Activated B cell treated with CpG ODN at 0.5 μM for 24 hours (primary cell): ENCODE measurements at places on chromosomes 4 and X. TPM values are rescaled to one million over a fixed set of nuclear protein-coding genes. Genes with fewer than 3 reads are reported as not detected.

DNA sequence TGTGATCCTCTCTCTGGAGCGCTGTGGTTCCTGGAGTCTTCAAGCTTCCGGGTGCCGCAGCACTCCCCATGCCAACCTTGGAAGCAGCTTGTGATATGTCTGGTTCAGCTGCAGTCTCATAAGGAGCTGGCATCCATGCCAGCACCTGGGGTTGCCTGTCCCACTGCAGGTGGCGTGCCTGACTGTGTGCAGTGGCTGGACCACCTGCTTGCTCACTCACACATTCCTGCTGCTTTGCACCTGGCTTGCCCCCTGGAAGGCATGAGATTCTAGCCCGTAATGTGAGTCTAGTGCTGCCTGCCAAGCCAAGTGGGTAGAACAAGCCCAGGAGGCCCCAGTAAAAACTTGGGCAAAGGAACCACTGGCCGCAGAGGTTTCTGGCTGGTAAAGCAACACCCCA is 687.2 kb upstream of the AADAT start:
- no peak for DNase-seq

DNA sequence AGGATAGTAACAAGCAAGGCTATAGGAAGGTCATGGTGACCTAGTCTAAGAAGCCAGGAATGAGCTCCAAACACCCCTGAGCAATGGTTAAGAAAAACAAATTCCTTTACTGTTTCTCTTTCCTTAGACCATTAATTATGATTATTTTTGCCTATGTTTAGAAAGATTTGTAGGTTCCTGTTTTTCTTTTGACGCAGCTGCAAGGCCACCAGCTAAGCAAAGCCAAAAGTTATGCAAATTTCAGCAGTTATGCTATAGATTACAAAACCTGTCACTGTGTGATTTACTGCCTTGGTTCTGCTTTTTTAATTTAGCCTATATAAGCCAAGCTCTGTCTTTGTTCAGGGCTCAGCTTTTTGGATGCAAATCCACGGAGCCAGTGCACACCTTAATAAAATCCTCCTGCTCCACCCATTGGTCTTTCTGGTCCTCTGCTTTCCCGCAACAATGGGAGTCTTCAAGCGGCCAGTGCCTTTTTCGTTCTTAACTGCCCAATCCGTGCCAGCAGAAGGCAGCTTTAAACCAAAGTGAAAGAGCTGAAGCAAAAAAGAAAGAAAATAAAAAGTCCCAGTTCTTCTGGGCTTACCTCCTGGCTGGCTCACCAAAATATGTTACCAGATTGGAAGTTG is 1.4 kb upstream of the CEP135 start:
- peak; percentile 31 for DNase-seq

GRCh38 chrX:46561824-46562657 is 11.5 kb upstream of the CHST7 start:
- DNase-seq, result no peak

DNA sequence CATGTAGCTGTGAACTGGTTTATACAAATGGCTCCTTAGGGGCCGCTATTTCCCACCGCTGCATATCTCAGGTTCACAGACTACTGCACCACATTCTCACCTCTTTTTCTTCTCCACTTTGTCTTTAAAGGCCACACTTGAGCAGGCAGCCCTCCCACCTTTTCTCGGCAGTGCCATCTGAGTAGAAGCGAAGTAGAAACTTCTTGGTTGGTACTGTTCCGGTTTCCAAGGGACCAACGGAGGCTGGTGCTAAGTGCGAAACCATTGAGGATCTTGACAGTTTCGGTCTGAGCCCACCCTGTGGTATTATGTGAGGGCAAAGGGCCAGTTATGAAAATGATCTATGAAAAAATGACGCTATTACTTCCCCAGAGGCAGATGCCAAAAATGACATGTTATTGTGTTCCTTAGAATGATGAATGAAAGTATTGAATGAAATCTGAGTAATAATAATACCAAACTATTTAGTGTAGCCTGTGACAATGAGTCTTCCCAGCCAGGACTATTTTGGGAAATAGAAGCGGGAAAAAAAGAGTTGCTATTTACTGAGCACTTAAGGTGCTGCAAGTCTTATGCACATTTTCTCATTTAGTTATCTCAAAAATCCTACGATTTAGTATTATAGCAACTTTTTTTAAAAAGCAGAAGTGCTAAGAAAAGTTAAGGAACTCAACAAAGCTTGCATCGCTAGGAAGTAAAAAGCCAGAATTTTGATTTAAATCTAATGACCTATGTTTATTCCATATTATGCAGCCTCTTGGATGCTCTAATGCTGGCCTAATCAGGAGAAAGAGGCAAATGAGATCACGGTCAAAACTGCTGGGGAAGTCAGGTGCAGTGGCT is 29.6 kb upstream of the CHRNA9 start:
- peak; percentile 54 for DNase-seq

DNA sequence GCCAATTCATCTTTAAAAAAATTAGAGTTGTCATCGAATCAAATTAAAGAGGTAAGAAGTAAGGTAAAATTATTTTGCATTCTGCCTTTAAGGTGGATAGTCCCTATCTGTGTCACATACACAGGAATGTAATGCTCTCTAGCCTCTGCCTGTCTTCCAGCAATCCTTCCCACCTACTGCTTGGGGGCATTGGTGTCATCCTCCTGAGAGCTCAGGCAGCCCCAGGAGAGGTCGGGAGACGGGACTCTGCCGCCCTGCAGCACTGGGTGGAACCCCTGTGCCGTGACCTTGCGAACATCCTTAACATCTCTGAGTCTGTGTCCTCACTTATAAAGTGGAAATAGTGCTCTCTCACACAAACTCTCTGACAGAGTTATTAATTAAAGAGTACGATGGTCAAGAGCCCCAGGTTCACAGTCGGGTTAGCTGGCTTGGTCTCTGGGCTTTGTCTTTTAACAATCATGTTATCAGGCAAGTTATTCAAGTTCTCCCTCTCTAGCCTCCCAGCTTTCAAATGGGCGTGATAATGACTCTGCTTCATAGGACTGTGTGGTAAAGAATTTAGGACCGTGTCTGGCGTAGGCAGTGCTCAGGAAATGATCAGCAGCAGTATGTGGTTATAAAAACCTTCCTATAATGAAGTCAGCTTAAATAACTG is 10.2 kb downstream of the TLR3 start:
- DNase-seq, result no peak

Gene GUCY1A1
- 0.51 and 0.71 TPM in 2 replicates for total RNA-seq

DNA sequence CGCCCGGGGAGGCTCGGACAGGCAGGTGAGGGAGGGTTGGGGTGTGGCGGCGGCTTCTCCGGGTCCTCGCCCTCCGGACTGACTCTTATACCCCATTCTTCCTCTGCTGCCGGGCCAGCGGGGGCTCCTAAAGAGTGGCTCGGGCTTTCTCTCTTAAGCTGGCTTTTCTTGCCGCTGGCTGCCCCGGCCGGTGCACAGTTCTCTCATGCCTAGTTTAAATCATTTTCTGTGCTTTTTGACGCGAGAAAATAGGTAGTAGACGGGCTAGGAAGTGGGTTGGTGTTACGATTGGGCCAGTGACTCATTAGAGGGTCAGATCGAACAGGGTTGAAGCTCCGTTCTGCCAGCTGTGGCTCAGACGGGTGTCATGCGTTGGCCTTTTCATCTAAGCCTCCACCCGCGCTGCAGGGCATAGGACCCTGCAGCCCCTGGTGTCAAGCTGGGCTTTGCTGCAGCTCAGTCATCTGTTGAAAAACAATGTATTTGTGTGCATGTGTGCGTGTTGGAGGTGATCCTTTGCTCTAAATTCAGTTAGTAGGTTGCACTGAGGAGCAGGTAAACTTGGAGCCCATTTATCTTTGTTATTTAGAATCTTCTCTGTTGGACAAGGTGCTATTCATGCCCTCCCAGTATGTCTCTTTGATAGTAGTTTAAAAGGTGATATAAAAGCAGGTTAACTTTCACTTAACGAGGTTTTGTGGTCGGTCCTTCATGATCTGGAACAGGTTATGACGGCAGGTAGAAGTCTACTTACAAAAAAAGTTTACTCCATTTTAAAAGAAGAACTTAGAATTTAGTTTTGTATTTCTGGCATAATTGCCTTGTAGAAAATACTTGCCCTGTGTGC is 802 bp downstream of the BMP2K start:
- no peak for DNase-seq

Gene BMP15
- not detected in 2 replicates for total RNA-seq

GRCh38 chr4:1337376-1337831 is 9.6 kb upstream of the UVSSA start:
- DNase-seq, result no peak

- no peak for DNase-seq
These were observed 46.9 kb upstream of the MSANTD1 start for GRCh38 chr4:3201718-3202702.

Gene KCTD8
- total RNA-seq, result not detected in 2 replicates

- peak; percentile 35 for DNase-seq
These were observed at the start of gene IL15 for GRCh38 chr4:141636082-141636770. TSS of gene IL15 (plus strand) at chr4:141636583. CDS start at chr4:141719465, 82,882 bp downstream.

Gene MAGEA9B
- total RNA-seq, result not detected in 2 replicates

Gene CYSLTR1
- 20.5 and 20.7 TPM in 2 replicates for total RNA-seq

GRCh38 chr4:31530555-31530954 is 810.4 kb downstream of the PCDH7 start:
- no peak for DNase-seq

GRCh38 chr4:128527946-128528576 is 240.4 kb upstream of the PGRMC2 start:
- DNase-seq, result no peak

DNA sequence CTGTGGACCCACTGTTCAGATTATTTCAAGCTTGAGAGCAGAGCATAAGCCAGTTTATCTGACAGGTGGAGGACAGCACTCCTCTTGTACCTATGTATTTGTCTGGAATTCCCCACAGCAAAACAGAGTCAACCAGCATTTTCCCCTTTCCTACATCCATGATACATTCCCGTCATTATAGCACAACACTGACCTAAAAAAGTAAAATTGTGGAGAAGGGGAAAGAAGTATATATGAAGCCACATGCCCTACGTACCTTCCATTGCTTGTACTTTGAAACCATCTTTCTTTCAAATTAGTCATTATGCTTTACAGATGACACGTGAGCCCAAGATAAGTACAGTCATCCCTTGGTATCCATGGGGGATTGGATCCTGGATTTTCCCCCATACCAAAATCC is 73.3 kb downstream of the KLHL8 start:
- DNase-seq, result no peak
